ENCODE measurements at places on chromosomes 6 and 20.
A peak's percentile ranks its signal among the peaks of the same experiment; 100 is the strongest.

DNA sequence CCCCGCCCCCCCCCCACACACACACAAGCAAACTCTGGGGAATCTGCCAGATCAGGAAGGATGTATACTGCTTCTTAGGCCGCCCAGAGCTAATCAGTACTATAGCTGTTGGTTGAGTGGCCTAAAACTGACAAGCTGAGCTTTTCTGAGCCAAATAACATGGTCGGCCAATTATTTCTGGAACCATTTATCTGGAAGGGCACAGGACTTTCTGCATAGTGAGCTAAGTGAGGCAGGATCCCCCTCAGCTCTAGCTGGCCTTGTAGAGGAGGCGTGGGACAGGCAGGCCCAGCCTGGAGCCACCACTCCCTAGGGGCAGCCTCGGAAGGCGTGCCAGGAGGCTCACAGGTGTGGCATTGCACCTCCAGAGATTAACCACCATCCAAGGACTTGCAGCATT lies 200.1 kb downstream of the TMEM242 start:
- no peak for DNase-seq

GRCh38 chr20:32628960-32629530 lies 43.9 kb upstream of the NOL4L start:
- DNase-seq: no peak

GRCh38 chr6:7268816-7269555 lies 44.0 kb downstream of the SSR1 start:
- DNase-seq: no peak

GRCh38 chr20:58741384-58741783 lies 48.8 kb downstream of the NPEPL1 start:
- DNase-seq: no peak

DNA sequence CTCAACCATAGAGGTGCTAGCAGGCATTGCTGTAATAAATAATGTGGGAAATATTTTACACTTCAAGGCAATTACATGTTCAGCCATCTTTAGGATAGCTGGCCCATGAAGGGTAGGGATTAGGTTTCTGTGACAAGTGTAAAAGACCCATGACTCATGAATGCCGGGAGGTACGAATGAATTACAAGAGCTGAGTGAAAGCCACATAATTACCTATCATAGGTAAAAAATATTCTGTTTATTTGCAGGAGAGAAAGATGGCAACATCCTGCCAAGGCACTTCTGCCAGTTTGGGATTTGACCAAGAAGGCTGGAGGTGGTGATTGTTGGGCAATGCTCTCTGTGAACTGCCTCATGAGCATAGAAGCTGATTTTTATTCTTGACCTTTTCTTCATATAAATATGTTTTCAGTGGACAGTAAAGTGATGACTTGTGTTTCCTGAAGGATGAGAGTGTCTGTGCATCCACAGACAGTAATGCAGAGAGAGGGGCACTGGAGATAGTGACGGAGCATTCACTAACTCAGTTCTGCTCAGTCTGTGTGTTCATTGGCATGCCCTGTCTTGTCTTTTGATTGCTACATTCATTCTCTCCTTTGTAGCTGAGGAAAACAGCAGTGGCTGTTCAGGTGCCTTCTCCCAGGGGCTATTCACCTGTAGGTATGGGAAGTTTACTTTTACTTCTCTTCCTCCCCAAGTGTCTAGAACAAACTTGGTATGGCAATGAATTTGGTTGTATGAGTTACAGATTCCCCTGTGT lies 481.1 kb downstream of the TFAP2B start:
- no peak for DNase-seq

- no peak for DNase-seq
Measured at GRCh38 chr6:105321728-105322127, 81.2 kb downstream of the PREP start.

DNA sequence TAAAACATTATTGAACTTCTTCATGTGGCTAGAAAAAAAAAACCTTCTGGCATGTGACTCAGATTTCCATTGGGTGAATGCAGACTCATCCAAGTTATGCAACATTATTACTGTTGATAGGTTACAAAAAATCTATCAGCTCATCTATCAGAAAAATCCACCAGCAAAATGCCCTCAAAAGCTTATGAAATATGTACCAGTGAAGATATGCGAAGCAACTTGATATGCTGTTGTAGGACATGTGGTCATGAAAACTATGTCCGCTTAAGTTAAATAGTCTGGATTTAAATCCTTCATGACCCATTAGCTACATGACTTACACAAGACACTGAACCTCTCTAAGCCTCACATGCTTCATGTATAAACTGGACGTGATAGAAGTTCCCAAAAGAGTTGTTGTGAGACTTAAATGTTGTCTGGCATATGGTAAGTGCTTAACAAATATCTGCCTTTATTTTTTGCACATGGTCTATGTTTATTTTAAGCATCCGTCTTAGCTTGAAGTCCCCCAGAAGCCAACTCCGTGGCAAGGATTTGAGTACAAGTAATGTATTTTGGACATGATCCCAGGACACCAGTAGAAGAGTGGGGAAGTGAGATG lies 12.5 kb upstream of the BFSP1 start:
- no peak for DNase-seq

- no peak for DNase-seq
Measured at GRCh38 chr6:16855460-16855859, 94.2 kb upstream of the ATXN1 start.

- no peak for DNase-seq
Measured at GRCh38 chr6:39367700-39368099, 45.2 kb upstream of the KCNK16 start.

GRCh38 chr6:25173951-25174474 lies 105.2 kb upstream of the CARMIL1 start:
- DNase-seq: no peak

DNA sequence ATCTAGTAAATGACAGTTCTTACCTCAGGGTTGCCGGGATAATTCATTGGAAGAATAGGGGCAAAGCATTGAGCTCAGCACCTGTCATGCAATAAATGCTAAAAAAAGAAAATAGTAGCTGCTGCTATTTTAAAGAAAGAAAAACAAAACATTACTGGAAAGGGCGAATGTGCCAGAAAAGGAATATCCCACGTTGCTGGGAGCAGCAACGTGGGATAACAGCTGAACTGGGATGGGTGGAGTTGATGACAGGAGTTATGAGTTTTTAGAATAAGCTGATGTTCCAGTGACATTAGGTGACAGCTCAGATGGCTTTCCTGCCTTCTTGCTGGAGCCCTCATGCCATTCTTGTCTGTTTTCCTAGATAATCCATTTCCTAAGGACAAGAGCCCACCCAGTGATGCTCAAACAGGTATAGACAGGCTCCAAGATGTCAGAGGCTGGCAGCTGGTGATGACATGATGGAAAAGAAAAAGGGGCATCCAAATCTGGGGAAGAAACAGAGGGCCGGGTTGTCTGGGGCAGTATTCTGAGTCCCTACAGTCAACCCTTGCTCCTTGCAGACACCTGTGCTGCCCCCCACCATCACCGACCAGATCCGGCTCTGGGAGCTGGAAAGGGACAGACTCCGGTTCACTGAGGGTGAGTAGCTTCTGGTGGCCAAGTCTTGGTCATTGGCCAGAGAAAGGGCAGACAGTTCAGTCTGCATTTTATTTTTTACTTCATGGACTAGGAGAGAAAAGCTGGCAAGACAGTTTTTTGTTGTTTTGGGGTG lies 1.1 kb upstream of the VARS2 start:
- DNase-seq: no peak

- DNase-seq: no peak
Measured at GRCh38 chr6:9100869-9101580, 665.7 kb upstream of the SLC35B3 start.

GRCh38 chr20:48295966-48296421 lies 510.7 kb upstream of the SULF2 start:
- no peak for DNase-seq

GRCh38 chr20:43550456-43550855 lies 8.4 kb upstream of the SGK2 start:
- no peak for DNase-seq

- no peak for DNase-seq
Measured at GRCh38 chr20:17624551-17625245, 54.8 kb downstream of the DSTN start.

- no peak for DNase-seq
Measured at GRCh38 chr6:148435386-148435785, 92.7 kb downstream of the SASH1 start.

DNA sequence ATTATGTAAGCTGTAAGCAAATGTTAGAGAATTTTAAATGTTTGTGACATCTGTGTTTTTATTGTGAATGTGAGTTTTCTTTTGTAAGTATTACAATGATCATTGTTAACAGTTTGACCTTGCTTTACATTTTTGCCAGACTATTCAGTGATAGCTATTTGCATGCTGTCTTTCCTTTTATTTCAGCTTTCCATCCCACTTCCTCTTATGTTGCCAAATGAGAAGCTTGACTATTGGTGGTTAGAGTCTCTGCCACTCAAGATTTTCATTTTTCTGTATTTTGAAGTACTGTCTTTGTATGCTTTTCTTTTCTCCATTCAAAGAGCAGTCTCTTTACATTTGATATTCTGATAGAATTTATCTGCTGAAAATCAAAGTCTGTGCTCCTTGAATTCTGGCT lies 104.1 kb downstream of the PRIM2 start:
- DNase-seq: no peak

DNA sequence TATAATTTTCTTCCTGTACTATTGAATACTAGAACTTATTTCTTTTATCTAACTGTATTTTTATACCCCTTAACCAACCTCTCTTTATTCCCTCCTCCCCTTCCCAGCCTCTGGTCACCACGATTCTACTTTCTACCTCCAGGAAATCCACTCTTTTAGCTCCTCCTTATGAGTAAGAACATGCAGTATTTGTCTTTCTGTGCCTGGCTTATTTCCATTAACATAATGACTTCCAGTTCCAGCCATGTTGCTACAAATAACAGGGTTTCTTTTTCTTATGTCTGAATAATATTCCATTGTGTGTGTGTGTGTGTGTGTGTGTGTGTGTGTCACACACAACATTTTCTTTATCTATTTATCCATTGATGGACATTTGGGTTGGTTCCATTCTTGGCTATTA lies 152.3 kb upstream of the OLIG3 start:
- no peak for DNase-seq

DNA sequence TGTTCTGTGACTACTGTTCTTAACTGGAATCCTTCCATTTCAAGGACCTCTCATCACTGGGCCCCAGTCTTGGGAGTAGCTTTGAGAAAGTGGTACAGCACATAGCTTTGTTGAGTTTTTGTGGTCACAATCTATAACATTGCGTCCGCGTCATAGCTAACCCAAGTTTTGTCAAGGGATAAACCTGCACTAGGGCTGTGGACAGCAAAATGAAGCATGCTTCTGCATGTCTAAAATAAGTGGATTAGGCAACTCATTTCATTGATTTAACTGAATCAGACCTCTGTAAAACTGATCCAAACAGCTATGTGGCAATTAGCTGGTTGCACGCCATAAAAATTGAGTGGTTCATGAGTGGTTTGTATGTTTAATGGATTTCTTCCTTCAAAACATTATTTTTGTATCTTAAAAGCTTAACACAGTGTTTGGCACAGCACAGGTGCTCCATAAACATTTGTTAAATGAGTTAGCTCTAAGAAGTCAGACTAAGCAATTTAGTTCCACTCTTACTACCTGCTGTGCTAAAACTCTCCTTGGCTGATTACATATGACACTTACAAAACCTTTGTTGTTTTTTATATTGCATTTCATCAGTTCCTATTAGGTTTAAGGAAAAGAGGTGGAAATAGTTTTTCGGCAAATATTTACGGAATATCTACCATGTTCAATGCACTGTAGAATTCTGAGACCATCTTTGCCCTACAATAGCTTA lies 160.3 kb upstream of the ATXN1 start:
- no peak for DNase-seq

DNA sequence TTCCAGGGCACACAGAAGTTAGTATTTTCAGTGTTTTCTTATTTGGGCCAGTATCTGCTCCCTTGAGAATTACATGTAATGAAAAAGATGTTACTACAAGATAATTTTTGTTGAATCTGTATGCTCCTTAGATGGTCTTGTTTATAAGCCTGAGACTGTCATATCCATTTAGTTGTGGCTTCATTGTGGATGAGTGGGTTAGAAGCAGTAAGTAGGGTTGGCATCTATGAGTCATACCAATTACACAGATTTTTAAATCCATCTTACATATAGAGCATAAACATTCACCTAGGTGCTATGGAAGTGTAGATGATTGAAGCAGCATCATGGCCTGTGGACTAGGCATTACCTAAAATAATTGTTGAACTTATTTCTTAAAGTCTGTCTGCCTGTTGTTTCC lies 13.5 kb upstream of the BAG2 start:
- DNase-seq: no peak

DNA sequence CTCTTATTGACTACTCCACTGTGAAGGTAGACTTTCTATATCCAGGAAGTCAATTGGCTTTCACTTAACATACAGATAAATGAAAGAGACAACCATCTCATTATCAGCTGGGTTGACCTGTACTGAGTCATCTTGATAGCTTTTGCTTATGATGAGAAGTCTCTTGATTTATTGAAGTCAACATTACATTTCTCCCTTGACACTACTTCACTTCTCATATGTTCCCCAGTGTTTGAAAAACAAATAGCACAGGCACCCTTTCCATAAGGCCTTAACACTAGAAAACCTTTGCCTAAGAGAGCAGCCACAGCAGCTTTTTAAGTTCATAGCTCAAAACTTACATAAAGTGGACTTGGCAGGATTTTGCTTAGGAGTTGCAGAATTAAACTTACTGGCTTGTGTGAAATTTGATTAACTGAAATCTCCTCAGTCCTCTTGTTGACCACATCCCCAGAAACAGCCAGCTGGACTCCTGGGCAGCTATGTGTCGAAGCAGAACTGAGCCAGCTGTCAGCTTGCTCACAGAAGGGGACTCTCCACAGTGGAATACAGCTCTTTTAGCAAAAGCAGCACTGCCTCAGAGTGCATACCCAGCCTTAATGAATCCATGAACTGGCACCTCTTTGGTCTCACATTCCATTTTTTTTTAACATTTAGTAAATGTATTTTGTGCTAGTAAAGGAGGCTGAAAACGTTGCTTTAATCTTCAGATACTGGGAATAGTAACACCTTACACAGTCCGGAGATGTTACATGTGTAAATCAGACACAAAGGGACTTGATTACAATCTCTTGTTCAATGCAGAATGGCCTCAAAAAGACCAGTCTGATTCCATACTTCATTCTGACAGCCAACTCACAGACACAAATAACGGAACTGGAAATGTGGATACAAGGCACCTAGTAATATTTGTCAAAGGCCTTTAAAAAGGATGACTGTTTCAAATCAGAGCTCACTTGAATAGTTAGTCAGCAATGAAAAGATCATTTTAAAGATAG lies 1532.7 kb downstream of the HACE1 start:
- DNase-seq: peak; percentile 45

- no peak for DNase-seq
Measured at GRCh38 chr20:5442101-5442500, 125.3 kb upstream of the PROKR2 start.

DNA sequence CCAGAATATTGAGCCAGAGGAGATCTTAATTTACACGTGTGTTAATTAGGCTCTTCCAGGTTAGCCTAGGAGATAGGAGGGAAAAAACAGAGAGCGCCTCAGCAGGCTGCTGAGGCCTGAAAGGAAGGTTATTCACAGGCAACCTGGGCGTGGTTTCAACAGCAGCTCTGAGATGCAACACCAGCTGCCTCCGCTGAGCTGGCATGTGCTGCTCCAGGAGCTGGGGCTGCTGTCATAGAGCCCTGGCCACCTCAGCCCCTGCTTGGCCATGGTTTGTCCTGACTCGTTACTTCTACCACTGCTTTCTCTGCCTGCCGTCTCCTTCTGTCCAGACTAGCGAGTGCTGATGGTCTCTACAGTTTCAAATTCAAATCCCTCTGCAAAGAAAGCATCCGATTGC lies 32.4 kb upstream of the RPP40 start:
- DNase-seq: no peak

Data from anterior cingulate cortex (tissue), 58 donors.